ENCODE measurements at places on chromosomes 11 and 22. TPM values are rescaled to one million over a fixed set of nuclear protein-coding genes. Genes with fewer than 3 reads are reported as not detected.

DNA sequence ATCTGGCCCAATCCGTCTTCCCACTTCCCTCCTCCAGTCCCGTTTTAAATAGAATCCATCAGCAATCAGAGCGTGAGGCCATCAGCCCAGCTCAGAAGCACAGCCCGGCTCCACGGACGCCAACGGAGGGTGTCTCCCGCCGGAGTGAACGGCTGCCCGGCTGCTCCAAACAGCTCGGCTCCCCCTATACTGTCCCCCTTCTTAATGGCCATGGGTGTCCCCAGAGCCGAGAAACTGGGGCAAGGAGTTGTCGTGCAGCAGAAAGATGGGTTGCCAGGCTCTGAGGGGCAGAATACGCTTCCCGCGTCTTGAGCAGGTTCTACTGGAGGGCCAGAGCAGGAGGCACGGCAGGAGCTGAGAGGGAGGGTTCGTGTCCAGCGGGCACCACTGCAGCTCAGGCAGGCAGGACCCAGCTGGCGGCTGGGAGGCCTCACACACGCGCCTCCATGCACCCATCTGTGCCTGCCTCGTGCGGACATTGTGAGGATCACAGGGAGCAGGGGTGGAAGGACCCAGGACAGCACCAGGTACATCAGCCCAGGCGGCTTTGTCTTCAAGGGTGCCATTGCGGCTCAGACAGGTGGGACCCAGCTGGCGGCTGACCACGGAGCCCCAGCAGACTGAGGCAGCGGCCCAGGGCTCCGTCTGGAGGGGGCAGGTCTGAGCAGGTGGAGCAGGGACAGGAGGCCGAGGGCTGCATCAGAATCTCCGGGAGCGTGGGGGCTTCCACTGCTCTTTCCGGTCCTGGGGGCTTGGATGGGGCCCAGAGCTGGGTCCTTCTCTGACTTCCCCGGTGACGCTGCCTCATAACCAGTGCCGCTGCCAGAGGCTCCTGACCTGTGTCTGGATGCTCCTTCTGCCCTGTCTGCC is 882.7 kb downstream of the BRD1 start:
- no peak for DNase-seq

DNA sequence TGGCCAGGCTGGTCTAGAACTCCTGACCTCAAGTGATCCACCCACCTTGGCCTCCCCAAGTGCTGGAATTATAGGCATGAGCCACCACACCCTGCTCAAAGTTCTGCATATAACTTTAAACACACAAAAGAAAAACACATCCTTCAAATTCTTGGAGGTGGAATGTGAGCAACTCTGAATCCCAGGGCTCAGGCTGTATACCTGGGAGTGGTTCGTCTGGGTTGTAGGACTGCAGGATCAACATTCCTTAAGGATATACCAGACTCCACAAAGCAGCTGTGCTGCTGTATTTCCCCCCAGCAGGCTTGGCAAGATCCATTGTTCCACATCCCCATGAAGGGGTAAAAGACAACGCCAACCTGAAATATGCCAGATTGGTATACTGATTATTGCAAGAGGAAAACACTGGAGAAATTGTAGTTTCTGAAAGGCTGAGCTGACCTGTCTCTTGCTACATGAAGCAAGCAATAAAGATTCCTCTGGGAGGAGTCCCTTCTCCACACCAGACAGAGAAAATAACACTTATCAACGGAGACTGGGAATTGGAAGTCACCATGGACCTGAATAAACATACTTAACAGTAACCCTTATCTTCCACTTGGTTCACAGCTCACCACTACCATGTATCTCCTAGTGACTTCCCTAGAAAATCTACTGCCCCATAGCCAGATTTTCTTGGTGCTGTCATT is 12.2 kb upstream of the RPS3 start:
- DNase-seq = no peak

GRCh38 chr11:120719348-120719747 is 207.8 kb downstream of the GRIK4 start:
- no peak for DNase-seq

GRCh38 chr11:12161137-12161536 is 50.7 kb downstream of the MICAL2 start:
- DNase-seq = no peak

The MOGAT2 gene
- total RNA-seq = not detected

- no peak for DNase-seq
Observed at GRCh38 chr11:35518766-35519165, 6.7 kb downstream of the PAMR1 start.

GRCh38 chr11:61021661-61022212 is 50.3 kb downstream of the CD6 start:
- peak; percentile 85 for DNase-seq

DNA sequence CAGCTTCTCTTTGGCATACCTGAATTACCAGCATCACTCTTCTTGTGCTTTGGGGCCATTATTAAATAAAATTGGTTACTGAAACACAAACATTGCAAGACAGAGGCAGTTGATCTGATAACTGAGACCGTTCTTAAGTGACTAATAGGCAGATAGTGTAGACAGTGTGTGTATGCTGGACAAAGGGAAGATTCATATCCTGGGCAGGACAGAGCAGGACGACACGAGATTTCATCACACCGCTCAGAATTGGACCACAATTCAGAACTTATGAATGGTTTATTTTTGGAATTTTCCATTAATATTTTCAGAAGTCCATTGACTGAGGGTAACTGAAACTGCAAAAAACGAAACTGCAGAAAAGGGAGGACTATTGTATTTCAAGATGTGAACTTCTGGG is 68.6 kb downstream of the LDLRAD3 start:
- no peak for DNase-seq

The TUB gene
- 0.10 TPM for total RNA-seq

DNA sequence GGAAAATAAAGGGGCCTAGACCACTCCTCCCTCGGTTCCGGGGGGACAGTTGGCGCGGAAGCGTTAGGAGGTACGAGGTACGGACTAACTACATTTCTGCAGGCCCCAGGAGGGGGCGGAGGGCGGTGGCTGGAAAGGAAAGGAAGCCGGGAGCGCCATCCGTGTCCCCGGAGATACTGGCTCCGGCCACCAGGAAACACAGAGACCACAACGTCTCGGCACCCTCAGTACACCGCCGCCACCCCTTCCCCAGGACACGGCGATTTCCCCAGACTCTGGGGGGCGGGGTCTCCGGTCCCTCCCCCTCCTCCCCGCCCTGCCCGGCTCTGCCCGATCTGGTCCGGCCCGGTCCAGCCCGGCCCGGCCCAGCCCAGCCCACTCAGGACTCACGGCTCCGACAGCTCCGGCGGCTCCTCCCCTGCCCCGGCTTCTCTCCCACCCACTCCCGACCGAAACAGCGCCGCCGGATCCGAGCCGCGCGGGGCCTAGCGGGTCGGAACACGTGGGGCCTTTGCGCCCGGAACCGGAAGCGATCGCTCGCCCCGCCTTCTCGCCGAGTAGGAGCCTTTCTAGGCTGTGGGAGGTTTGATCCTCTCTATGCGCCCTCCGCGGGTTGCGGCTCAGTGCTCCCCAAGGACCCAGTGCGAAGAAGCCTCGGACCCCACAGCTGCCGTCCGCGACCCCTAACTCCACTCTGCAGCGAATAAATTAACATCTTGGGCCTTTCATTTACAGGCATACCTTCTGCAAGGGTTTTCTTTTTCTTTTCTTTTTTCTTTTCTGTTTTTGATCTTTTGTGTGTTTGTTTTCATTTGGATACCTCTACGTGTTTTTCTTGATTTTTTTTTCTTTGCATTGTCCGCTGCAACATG is at the start of gene ZNF202:
TSS of gene ZNF202 (minus strand) at position 502 of the 872 bp plus-strand sequence. CDS start 10,772 bp downstream, outside the sequence.
- DNase-seq = peak; percentile 96

DNA sequence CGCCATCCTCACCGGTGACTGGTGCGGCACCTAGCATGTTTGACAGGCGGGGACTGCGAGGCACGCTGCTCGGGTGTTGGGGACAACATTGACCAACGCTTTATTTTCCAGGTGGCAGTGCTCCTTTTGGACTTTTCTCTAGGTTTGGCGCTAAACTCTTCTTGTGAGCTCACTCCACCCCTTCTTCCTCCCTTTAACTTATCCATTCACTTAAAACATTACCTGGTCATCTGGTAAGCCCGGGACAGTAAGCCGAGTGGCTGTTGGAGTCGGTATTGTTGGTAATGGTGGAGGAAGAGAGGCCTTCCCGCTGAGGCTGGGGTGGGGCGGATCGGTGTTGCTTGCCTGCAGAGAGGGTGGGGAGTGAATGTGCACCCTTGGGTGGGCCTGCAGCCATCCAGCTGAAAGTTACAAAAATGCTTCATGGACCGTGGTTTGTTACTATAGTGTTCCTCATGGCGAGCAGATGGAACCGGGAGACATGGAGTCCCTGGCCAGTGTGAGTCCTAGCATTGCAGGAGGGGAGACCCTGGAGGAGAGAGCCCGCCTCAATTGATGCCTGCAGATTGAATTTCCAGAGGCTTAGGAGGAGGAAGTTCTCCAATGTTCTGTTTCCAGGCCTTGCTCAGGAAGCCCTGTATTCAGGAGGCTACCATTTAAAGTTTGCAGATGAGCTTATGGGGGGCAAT is 1.1 kb downstream of the NEAT1 start:
- DNase-seq = peak; percentile 63

- no peak for DNase-seq
Observed at GRCh38 chr11:12272821-12273617, 104.4 kb upstream of the PARVA start.

DNA sequence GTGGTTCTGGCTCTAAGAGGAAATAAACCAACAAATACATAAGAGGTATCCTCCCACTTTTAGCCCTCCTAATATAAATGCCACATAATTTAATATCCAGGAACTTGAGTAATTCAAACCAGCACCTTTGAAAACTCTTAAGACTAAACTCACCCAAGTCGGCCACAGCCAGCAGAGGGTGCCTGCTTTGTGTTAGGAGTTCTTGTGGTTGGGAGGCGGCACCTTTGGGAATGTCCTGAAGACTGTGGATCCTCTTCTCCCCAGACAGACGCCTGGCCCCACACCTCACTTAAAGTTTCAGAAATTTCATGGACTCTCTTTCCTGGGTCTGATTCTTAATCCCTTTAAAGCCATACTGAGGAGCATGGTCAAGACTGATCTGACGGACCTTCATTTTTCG is 169.0 kb downstream of the TBC1D22A start:
- DNase-seq = no peak

The CHRNA10 gene
- 1.9 TPM for total RNA-seq

DNA sequence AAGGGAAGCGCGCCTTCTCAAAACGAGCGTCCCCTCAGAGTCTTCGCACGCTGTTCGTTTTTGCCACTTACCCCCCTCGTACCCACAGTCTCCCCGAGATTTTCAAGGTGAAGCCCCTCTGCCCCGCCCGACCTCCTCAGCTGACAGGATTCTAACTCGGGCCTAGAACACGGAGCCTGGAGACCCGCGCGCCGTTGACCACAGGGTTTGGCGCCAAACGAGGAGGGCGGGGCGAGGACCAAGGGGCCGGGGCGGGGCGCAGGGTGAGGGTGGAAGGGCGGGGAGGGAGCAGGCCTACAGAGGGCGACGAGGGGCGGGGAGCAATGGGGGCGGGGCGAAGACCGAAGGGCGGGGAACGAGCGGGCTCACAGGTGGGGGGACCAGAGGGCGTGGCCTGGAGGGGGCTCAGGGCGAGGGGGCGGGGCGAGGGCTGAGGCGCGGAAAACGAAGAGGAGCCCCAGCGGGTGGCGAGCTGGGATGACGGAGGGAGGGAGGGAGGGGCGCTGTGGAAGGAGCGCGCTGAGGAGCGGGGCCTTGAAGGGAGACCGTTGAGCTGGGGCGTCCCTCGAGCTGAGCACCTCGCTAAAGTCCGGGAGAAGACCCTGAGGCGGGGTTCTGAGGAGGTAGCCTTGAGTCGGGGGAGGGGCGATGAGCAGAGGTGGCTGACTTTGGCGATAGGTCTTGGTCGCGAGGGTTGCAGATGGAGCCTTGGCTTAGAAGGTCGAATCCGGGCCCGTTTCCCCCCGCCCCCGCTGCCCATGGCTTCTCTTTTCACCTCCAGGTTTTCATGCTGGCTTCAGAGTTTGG is at the start of gene DMC1:
TSS of gene DMC1 (minus strand) at position 212 of the 807 bp plus-strand sequence. CDS start 1,927 bp downstream, outside the sequence.
- peak; percentile 96 for DNase-seq

- no peak for DNase-seq
Observed at GRCh38 chr22:29348956-29349355, 33.5 kb upstream of the RASL10A start.

GRCh38 chr11:68038718-68039525 is at the start of gene TCIRG1:
TCIRG1 (plus strand) TSS chr11:68039025; CDS start chr11:68041272, 2,247 bp downstream.
- DNase-seq = peak; percentile 75

GRCh38 chr11:110470716-110471115 is 41.0 kb downstream of the FDX1 start:
- DNase-seq = no peak

The SLC6A5 gene
- not detected for total RNA-seq

DNA sequence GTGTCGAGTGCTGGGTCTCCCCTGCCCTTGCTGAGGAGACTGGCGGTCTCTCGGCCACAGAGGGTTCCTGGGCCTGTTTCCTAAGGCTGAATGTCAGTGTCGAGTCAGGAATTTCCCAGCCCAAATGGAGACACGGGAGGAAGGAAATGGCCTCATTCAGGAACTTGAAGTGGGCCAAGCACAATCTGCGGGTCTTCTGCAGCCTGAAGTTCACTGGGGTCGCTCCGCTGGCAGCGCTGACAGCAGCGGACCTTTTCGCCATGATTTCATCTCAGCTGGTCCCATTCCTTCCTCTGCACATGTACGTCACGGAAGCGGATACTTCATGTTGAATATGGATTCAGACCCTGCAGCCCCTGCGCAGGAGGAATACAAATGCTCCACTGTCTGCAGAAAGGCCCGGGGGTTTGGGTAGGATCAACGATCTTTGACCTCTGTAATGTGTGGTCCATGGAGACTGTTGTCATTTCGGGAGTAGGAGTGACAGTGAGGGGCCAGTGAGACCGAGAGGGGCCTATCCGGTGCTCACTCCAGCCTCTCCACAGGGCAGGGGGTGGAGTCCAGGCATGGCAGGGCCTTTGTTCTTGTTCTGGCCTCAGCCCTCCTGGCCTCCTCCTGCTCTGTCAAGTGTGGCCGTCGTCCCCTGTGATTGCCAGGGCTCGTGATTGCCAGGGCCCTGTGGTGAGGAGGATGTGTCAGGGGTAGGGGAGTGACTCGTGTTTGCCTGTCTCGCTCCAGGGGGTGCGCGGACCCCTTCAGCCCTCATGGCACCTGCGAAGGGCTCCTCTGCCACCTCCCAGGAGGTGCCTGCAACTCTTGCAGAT is 402.3 kb downstream of the TBC1D22A start:
- no peak for DNase-seq

The OR52I1 gene
- total RNA-seq = not detected

DNA sequence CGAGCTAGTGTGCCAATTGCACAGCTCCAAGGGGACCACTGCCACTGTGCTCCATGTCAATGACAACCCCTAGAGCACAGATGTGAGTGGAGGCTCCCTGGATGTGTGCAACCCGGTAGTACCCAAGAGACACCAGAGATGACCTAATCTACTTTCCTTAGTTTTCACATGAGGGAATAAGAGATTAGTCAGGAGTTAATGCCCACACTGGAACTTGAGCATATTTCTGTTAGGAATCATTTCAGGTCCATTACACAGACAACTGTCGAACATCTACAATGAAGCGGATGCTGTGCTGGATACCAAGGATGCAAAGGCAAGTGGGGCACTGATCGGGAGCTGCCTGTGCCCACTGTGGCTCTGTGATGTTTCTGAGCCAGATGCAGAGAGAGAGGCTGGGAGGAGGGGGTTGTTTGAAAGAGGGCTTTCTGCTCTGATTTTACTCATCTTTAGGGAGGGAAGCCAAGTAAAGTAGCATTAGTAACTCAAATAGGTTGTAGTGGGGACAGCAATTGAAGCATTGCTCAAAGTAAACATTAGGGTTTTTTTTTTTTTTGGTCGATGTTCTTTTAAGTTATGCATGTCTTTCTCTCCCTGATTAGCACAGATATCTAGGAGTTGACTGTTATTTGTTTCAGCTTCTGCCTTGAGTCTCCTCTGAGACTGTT is 82.5 kb upstream of the SORL1-AS1 start:
- no peak for DNase-seq

- no peak for DNase-seq
Observed at GRCh38 chr11:118207079-118207478, 17.7 kb downstream of the JAML start.

The GRAP2 gene
- total RNA-seq = 59.4 TPM

The CCDC34 gene
- total RNA-seq = 20.2 TPM

Data from activated T-cell treated with anti-CD3 and anti-CD28 coated beads, Interleukin-2, amount 50 U/mL, for 72 hours (primary cell).